ENCODE measurements at places on chromosomes 5 and 9.

GRCh38 chr9:124810663-124811355, 33.9 kb downstream of the OLFML2A start:
- DNase-seq: no peak

DNA sequence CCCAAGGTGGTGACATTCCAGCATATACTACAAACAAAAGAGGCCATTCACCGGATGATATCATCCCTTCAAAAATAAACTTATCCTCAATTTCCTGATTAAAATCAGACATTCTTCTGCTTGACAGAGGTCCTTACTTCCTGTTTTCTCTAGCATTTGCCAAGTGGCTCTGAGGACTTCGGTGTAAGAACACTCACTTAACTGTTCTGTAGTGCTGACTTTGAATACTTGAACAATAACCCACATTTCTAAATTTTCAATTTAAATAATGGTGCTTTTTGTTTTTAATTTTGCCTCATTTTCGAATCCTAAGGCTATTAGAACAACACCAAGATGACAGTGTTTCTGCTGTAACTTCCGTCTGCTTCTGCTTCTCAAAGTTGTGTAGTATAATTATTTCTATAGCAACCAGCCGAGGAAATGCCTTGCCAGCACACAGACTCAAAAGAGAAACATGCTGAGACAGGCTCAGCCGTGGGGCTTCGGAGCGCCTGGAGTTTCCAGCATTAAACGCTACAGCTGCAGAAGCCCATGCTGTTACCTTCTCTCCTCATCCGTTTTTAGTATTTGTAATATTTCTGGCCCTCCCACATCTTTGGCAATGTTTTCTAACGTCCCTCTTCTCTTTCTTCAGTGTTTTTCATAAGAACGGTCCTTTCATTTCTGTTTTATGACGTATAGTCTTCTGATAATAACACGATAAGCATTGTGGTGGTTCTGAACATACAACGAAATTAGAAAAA, 19.5 kb upstream of the ANXA1 start:
- DNase-seq: peak; percentile 41

DNA sequence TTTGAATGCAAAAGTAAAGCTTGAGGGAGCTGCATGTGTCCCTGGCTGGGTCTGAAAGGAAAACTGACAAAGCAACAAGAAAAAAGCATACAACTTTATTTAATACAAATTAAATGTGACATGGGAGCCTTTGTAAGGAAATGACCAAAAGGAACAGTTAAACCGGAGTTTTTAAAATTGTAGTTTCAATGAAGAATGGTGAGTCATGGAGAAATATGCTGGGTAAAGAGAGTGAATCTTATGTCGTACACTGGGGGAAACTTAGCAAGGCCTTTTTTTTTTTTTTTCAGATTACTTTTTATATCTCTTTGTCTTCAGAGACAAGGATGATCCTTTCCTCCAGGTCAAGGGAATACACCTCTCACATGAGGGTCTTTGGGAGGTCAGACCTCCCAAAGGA, 50.1 kb upstream of the FBXL17 start:
- DNase-seq: no peak

- DNase-seq: no peak
Measured at GRCh38 chr5:10913841-10914240, 152.8 kb upstream of the DAP start.

- DNase-seq: no peak
Measured at GRCh38 chr5:60821488-60822284, 22.4 kb downstream of the ELOVL7 start.

- no peak for DNase-seq
Measured at GRCh38 chr5:55934115-55934613, 60.6 kb downstream of the IL6ST start.

GRCh38 chr5:74073257-74073656, 447.3 kb downstream of the ARHGEF28 start:
- no peak for DNase-seq

- DNase-seq: peak; percentile 62
Measured at GRCh38 chr9:114372921-114373448, 14.8 kb downstream of the AKNA start.

DNA sequence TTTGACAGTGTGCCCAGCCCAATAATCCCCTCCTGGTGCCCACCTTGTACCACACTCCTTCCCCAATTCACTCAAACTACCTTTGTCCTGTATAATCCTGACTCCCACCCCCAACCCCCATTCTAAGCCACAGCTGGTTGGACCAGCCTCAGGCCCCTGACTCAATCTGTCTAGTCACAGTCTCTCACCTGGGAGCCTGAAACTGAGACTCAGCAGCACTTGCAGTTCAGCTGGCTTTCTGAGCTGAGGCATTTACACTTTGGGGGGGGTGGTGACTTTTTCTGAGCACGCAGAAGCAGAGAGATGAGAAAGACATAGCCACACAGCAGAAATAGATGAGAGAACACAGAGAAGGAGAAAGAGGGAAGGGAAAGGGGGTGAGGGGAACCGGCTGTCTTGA, 247.3 kb downstream of the MAN2A1 start:
- peak; percentile 24 for DNase-seq

DNA sequence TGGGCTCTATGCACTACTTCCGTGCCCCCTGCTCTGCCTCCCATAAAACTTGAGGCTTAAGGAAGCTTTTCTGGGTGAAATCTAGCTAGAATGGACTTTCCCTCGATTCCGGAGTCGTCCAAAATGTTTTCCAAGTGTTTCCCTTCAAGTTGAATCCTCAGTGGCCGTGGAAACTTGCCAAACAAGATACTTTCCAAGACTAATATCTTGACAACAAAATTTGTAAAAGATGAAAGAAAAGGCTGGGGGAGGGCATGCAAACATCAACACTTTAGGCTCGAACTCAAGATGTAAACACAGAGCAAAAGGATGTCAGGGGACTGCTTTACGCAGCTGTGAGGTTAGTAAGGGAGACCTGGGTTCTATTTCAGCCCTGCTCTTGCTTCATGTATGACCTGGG, 482.8 kb upstream of the KLF4 start:
- no peak for DNase-seq

DNA sequence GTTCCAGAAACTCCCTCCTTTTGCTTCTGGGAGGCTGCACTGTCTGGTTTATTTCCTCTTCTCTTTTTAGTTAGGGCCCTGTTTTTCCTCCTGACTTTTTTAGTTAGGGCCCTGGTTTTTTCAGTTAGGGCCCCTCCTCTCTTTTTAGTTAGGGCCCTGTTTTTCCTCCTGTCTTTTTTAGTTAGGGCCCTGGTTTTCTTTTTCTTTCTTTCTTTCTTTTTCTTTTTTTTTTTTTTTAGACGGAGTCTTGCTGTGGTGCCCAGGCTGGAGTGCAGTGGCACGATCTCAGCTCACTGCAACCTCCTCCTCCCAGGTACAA, 15.1 kb downstream of the GSN start:
- no peak for DNase-seq

DNA sequence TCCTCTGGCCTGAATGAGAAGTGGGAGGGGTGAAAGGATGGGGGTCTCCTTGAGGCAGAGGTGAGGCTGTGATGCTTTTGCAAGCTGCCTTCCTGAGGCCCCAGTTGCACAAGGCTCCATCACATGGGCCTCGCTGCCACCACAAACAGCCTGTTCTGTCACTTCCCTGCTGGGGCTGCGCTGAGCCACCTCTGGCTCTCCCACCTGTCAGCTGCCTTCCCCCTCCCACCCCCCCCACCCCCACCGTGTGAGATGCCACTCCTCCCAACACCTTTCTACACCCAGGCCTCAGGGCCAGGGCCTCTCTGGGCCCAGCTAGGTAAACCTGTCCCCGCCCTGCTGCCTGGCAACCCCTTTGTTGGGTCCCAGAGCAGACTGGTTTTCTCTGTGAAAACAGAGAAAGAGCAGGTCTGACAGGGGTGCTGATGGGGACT, 4.5 kb upstream of the PDLIM4 start:
- DNase-seq: no peak

DNA sequence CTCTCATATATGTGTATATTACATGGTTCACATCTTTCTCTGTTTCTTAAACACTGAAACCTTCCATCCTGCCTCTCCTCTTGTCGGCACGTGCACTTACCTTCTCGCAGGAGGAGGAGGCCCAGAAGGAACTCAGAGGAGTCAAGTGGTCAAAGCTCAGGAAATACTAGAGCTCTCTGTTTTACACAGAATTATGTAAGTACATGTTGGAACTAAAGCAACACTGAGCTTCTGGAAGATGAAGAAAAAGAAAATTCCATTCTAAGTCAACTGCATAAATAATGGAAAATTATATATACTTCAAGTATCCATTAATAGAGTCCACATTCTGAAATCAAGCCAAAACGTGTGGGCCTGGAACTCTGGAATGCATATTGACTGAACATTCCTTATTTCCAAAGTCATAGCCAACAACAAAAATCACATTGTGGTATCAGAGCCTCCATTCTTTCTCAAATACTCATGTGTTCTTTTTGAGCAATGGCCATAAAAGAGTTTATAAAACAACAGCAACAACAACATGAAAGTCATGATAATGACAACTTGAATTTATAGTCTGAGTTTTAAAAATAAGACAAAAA, 121.5 kb upstream of the RAI14 start:
- DNase-seq: no peak

- DNase-seq: no peak
Measured at GRCh38 chr5:53478411-53479044, 1.9 kb upstream of the FST start.

- no peak for DNase-seq
Measured at GRCh38 chr9:116951588-116952435, 264.7 kb downstream of the TRIM32 start.

GRCh38 chr5:168881427-168882149, 302.4 kb upstream of the PANK3 start:
- DNase-seq: no peak

DNA sequence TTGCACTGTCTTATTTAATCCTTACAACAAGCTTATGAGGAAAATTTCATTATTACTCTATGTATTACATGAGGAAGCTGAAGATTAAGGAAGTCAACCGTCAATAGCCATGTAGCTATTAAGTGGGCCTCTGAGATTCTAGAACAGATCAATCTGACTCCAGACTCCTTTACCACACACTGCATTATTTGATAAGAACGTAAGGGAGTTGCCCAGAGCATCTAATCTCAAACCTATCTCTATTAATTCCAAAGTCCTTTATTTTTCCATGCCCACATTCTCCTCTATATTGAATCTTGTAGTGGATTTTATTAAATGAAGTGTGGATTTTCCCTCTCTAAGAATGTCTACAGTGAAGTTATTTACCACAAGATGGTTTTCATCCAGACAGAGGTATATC, 118.2 kb upstream of the MTAP start:
- no peak for DNase-seq

- DNase-seq: no peak
Measured at GRCh38 chr5:111280282-111280951, 56.2 kb downstream of the CAMK4 start.

GRCh38 chr9:112059145-112059965, 115.7 kb downstream of the SUSD1 start:
- no peak for DNase-seq

GRCh38 chr9:133953976-133954709, 38.0 kb downstream of the VAV2 start:
- no peak for DNase-seq

DNA sequence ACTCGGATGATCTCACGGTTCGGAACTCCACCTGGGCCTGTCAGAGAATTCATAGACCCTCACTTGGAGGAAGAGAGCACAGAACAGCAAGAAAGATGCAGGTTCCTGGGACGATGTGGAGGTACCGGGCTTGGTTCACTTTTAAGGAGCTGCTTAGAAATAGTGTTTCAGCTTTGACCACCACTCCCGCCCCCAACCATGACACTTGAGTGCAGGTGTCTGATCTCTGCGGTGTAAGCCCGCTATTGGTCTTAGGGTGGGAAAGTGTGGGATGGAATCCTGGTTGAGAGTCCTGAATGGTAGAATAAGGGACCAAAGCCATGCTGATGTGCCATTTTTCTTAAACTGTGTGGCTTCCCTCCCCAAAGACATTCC, 97.2 kb upstream of the LMX1B start:
- no peak for DNase-seq

GRCh38 chr9:115033800-115034199, 84.2 kb downstream of the TNC start:
- DNase-seq: no peak

GRCh38 chr5:142600611-142601358, 85.1 kb downstream of the FGF1 start:
- no peak for DNase-seq

GRCh38 chr5:180823940-180824629, 21.5 kb upstream of the MGAT1 start:
- no peak for DNase-seq

GRCh38 chr5:136103118-136103517, 29.5 kb upstream of the SMAD5 start:
- DNase-seq: no peak

DNA sequence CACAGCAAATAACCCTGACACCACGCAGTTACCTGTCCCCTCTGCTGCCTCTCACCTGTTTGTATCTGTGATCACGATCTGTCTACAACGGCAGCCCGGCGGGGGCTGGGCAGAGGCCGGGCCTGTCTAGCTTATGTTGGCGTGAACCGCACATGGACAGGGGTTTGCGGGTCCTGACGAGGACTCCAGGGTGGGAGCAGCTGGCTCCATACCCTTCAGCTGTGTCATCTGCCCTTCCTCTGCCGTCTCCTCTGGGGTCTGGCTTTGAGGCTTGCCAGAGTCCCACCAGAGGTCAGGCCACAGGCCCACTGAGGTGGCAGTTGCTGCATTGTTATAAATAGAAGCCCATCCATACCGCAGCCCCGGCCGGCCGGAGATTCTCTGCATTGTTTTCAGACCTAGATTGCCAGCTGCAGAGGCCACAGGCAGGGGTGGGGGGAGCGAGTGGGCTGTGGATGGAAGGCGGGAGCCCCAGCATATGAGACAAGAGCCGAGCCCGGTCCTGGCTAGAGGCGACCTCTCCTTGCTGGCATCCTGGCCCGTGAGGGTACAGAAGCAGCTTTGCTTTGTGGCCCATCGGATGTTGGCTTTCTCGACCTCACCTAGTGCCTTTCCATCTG, 37.8 kb downstream of the FAM78A start:
- no peak for DNase-seq

DNA sequence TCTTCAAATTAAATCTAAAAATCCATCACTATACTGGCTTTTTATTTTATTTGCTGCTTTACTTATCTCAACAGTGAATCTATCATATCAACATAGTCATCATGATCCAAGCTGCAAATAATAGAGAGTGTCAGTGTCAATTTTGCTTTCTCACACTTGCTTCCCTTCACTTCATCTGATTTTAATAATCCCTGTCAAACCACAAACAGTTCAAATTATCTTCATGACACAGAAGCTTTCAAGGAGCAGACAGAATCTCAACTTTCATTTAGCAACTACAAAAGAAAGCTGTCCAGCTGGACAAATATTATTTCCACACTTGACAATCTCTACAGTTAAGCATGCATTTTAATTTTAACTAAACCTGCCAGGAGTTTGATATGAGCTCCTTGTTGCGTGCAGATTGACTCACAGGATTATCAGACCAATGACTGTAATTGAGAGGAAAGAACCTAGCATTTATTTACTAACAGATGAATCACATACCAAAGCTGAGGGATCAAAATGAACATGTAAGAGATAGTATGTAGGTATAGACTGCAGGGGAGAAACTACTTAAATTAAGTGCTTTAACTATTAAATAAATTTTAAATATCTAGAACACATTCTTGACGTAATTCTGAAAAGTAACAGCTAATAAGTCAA, 56.0 kb downstream of the KIAA0825 start:
- DNase-seq: no peak

- no peak for DNase-seq
Measured at GRCh38 chr9:94912700-94913249, 186.3 kb downstream of the AOPEP start.

All from stimulated activated CD4-positive, alpha-beta T cell treated with anti-CD3 and anti-CD28 coated beads, Interleukin-12 subunit alpha, Interleukin-12 subunit beta, amount 100 ng/mL, for 48 hours (primary cell).